Fibroblast of lung (primary cell): ENCODE measurements at places on chromosomes 4 and X.
A peak's percentile ranks its signal among the peaks of the same experiment; 100 is the strongest.

DNA sequence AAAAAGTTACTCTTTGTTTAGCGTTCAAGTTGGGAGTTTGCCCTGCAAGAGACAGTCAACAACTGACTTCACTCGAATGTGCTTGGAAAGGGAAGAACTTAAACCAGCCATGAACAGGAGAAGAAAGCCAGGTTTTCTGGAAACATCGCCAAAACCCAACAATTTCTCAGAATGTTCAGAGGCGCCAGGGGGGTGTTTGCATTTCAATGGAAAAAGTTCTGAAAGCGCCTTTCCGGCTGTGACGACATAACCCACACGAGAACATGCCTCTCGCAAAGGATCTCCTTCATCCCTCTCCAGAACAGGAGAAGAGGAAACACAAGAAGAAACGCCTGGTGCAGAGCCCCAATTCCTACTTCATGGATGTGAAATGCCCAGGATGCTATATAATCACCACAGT is 78.1 kb upstream of the ADGRA3 start:
- H3K27ac ChIP-seq = no peak overlapping the region
- H3K36me3 ChIP-seq = no peaks in the 10 kb centered on the region

GRCh38 chr4:159014859-159015258 is 88.0 kb upstream of the RAPGEF2 start:
- peaks cover 8% of the 10 kb centered on the region for H3K4me1 ChIP-seq
- H3K27ac ChIP-seq = no peak overlapping the region
- no peaks in the 10 kb centered on the region for H3K27me3 ChIP-seq
- no peaks in the 10 kb centered on the region for H3K36me3 ChIP-seq

- H3K27ac ChIP-seq = no peak overlapping the region
- no peaks in the 10 kb centered on the region for H3K4me1 ChIP-seq
- no peaks in the 10 kb centered on the region for H3K36me3 ChIP-seq
- DNase-seq = no peak
- no peak overlapping the region for H3K4me3 ChIP-seq
- H3K27me3 ChIP-seq = no peaks in the 10 kb centered on the region
These were observed 3.9 kb upstream of the CHRNA9 start for GRCh38 chr4:40331101-40331745.

GRCh38 chr4:101076032-101076431 is 271.3 kb downstream of the PPP3CA start:
- H3K4me1 ChIP-seq = no peaks in the 10 kb centered on the region
- no peaks in the 10 kb centered on the region for H3K27me3 ChIP-seq

DNA sequence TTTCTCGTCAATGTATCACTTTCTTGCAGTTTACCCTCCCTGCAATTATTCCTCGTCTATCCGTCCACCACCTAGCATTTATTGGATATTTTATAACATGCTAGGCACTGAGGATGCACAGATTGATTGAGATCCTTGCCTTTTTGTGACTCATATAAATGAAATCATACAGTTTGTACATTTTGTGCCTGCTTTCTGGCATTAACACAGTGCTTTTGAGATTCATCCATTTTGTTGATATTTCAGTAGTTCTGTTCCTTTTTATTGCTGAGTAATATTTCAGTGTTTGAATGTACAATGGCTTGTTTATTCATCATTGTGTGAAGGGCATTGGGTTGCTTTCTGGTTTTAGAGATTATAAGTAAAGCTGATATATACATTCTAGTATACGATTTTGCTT is 841 bp downstream of the TBC1D19 start:
- H3K27ac ChIP-seq = peak overlapping the region; percentile 76
- no peaks in the 10 kb centered on the region for H3K27me3 ChIP-seq
- no peak for DNase-seq
- peaks cover 6% of the 10 kb centered on the region for H3K4me1 ChIP-seq

GRCh38 chr4:83216959-83217683 is 67.5 kb downstream of the COQ2 start:
- no peak for DNase-seq
- H3K4me1 ChIP-seq = no peaks in the 10 kb centered on the region
- no peaks in the 10 kb centered on the region for H3K36me3 ChIP-seq

- no peaks in the 10 kb centered on the region for H3K4me1 ChIP-seq
- peaks cover 20% of the 10 kb centered on the region for H3K36me3 ChIP-seq
- DNase-seq = peak; percentile 88
- H3K4me3 ChIP-seq = no peak overlapping the region
- H3K27ac ChIP-seq = no peak overlapping the region
These were observed 86.4 kb downstream of the CBR4 start for GRCh38 chr4:168923526-168924194.

- H3K27me3 ChIP-seq = no peaks in the 10 kb centered on the region
- no peak overlapping the region for H3K4me3 ChIP-seq
- DNase-seq = no peak
These were observed 10.7 kb downstream of the AP1S2 start for GRCh38 chrX:15843960-15844359.

DNA sequence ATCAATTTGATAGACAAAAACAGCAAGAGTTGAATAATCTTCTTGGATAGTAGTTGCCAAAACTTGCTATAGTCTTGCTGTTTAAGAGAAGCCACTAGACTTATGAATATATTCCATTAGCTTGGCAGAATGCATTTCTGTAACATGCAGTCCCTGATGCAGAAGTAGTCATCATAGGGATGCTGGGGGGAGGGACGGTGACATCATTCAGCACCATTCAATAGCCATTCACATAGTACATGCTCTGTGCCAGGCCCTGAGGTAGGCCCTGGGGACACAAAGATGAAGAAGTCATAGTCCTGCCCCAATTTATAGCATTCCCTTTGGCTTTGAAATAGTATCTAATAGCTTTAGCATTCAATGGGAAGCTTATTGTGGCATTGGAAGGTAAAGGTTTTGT is 185.5 kb upstream of the AFF2 start:
- H3K4me1 ChIP-seq = no peaks in the 10 kb centered on the region
- H3K27me3 ChIP-seq = no peaks in the 10 kb centered on the region
- H3K4me3 ChIP-seq = no peak overlapping the region
- no peak overlapping the region for H3K27ac ChIP-seq
- no peak for DNase-seq
- no peaks in the 10 kb centered on the region for H3K36me3 ChIP-seq

DNA sequence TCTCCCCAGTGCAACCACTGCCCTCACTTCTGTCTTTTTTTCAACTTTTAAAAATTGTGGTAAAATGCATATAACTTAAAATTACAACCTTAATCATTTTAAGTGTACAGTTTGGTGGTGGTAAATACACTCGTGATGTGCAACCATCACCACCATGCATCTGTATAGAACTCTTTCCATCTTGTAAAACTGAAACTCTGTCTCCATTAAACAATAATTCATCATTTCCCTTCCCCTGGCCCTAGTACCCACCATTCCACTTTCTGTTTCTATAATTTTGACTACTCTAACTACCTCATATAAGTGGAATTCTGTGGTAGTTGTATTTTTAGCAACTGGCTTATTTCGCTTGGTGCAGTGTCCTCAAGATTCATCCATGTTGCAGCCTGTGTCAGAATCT is 6.8 kb upstream of the CTBP1 start:
- DNase-seq = no peak
- no peaks in the 10 kb centered on the region for H3K4me1 ChIP-seq
- peaks cover 5% of the 10 kb centered on the region for H3K36me3 ChIP-seq
- H3K27ac ChIP-seq = no peak overlapping the region

GRCh38 chr4:84740057-84740456 is 157.1 kb downstream of the CDS1 start:
- no peaks in the 10 kb centered on the region for H3K4me1 ChIP-seq
- DNase-seq = no peak
- no peaks in the 10 kb centered on the region for H3K27me3 ChIP-seq
- no peak overlapping the region for H3K4me3 ChIP-seq
- H3K27ac ChIP-seq = no peak overlapping the region
- H3K36me3 ChIP-seq = peaks cover 5% of the 10 kb centered on the region

- H3K27ac ChIP-seq = no peak overlapping the region
- H3K4me3 ChIP-seq = no peak overlapping the region
- H3K36me3 ChIP-seq = no peaks in the 10 kb centered on the region
- peaks cover 3% of the 10 kb centered on the region for H3K27me3 ChIP-seq
- H3K4me1 ChIP-seq = peaks cover 6% of the 10 kb centered on the region
These were observed 6.5 kb upstream of the STBD1 start for GRCh38 chr4:76300012-76300411.

- H3K36me3 ChIP-seq = no peaks in the 10 kb centered on the region
- no peak overlapping the region for H3K27ac ChIP-seq
These were observed 50.8 kb upstream of the SETD7 start for GRCh38 chr4:139606579-139607501.

DNA sequence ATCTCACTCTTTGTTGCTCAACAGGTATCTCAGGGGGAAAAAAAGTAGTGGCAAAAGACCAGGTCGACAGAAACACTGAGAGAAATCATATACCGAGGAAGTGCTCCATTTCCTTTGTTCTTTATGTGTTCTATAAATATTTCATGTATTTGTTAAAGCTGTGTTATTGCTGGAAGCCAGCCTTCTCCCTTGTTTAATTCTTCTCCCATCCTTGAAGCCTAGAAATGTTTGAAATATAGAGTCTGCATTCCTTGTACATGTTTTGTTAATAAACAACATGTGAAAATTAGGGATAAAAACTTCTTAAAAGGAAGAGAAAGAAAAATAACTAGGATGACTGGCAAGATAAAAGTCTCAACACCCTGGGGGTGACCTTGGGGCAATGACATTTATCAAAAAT is 186.2 kb downstream of the ANKRD50 start:
- no peaks in the 10 kb centered on the region for H3K4me1 ChIP-seq
- no peaks in the 10 kb centered on the region for H3K27me3 ChIP-seq
- peak; percentile 6 for DNase-seq
- H3K36me3 ChIP-seq = no peaks in the 10 kb centered on the region
- H3K27ac ChIP-seq = no peak overlapping the region

DNA sequence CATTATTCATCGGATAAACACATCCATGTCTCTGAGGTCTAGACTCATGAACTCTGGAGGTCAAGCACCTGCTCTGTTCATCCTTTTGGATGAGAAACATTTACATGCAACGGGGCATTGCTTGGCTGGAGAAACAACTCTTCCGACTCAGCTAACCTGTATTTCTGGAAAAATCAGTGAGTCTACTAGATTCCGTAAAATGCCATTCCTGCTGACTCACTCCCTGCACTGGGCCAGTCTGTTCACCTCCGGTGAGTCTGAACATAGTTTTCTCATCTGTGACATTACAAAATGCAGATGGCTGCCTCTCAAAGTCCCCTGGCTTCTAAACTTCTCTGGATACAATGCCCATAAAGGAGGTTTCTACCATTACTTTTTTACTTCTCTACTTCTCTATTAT is 185.7 kb upstream of the HS3ST1 start:
- H3K27me3 ChIP-seq = no peaks in the 10 kb centered on the region
- no peaks in the 10 kb centered on the region for H3K36me3 ChIP-seq
- H3K27ac ChIP-seq = no peak overlapping the region
- H3K4me3 ChIP-seq = no peak overlapping the region

DNA sequence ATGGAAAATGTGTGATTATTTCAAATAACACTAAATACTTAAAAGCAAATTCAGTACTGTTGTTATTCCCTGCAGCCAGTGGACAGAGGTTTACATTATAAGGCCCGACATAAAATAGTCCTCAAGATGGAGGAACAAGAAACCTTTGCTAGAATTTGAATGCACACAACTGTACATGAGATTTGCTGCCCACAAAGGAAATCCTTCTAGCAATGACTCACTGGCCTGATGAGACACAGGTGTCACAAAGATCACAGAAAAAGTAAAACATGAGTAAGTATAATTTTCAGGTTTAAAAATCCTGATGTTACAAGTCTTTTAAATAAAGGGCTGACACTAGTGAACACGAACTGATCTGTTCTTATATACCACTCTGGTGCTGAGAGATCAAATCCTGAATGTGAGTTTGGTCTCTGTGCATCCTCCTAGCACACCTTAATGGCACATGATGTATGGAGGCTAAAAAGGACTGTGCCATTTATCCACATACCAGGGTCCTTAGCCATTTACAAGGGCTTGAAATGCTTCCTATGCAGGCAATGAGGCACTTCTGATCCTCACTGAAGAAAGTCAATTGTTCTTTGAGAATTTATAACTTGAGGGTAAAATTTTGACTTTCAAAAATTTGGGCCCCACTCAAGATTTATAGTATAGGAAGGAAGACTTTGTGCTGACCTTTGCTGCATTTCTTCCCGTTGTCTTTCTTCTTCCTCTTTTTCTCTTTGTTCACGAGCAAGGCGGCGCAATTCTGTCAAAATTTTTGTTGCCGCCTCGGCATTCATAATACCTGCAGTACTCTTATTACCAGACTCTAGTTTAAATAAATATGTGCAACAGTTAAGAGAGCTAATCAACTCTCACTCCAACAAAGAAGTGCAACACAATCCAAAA is 23.0 kb downstream of the MAP7D3 start:
- H3K36me3 ChIP-seq = peaks cover 6% of the 10 kb centered on the region
- H3K4me3 ChIP-seq = no peak overlapping the region
- H3K4me1 ChIP-seq = no peaks in the 10 kb centered on the region
- H3K27me3 ChIP-seq = no peaks in the 10 kb centered on the region

- peaks cover 2% of the 10 kb centered on the region for H3K4me1 ChIP-seq
- no peaks in the 10 kb centered on the region for H3K27me3 ChIP-seq
- H3K4me3 ChIP-seq = no peak overlapping the region
- no peaks in the 10 kb centered on the region for H3K36me3 ChIP-seq
- no peak overlapping the region for H3K27ac ChIP-seq
These were observed 118.8 kb downstream of the PDLIM5 start for GRCh38 chr4:94570558-94570957.

- DNase-seq = no peak
- H3K27ac ChIP-seq = no peak overlapping the region
- no peaks in the 10 kb centered on the region for H3K27me3 ChIP-seq
- H3K36me3 ChIP-seq = no peaks in the 10 kb centered on the region
- H3K4me3 ChIP-seq = no peak overlapping the region
These were observed 56.0 kb upstream of the MAGED1 start for GRCh38 chrX:51837451-51837850.

- H3K27me3 ChIP-seq = no peaks in the 10 kb centered on the region
- DNase-seq = no peak
- H3K27ac ChIP-seq = no peak overlapping the region
- no peaks in the 10 kb centered on the region for H3K4me1 ChIP-seq
- H3K4me3 ChIP-seq = no peak overlapping the region
These were observed 75.6 kb downstream of the WFS1 start for GRCh38 chr4:6345096-6345830.

GRCh38 chrX:28133763-28134162 is 152.5 kb upstream of the DCAF8L1 start:
- no peaks in the 10 kb centered on the region for H3K27me3 ChIP-seq
- no peak overlapping the region for H3K4me3 ChIP-seq
- H3K36me3 ChIP-seq = no peaks in the 10 kb centered on the region
- no peak overlapping the region for H3K27ac ChIP-seq
- no peak for DNase-seq
- no peaks in the 10 kb centered on the region for H3K4me1 ChIP-seq

GRCh38 chr4:3724319-3725231 is 41.6 kb upstream of the ADRA2C start:
- no peak for DNase-seq
- no peaks in the 10 kb centered on the region for H3K27me3 ChIP-seq
- H3K4me3 ChIP-seq = no peak overlapping the region
- no peaks in the 10 kb centered on the region for H3K4me1 ChIP-seq
- no peaks in the 10 kb centered on the region for H3K36me3 ChIP-seq
- no peak overlapping the region for H3K27ac ChIP-seq
